ENCODE measurements at places on chromosomes 4 and X.

- DNase-seq = no peak
Observed at GRCh38 chrX:77009691-77010090, 437.5 kb upstream of the FGF16 start.

GRCh38 chrX:120561634-120562568 is 1.1 kb upstream of the CUL4B start:
- no peak for DNase-seq

- DNase-seq = no peak
Observed at GRCh38 chrX:155767876-155768769, 113.0 kb upstream of the VAMP7 start.

DNA sequence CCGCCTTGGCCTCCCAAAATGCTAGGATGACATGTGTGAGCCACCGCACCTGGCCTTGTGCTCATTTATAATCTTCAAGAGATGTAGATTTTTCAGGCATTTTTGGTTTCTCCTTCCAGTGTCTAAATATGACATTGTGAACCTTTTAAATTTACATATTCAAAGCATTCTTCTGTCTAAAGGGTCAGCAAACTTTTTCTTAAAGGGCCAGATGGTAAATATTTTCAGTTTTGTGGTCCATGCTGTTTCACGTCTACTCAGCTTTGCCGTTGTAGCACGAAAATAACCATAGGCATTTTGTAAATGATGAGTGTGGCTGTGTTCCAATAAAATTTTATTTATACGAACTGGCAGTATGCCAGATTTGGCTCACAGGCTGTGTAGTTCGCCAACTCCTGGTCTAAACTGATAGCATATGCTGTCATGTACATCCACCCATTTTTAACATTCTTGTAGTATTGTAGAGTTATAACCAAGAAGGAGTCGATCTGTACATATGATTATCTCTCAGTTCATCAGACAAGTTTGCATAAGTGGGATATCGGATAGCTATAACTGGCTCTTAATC is 12.7 kb upstream of the GCNA start:
- DNase-seq = no peak

- no peak for DNase-seq
Observed at GRCh38 chr4:128698386-128698785, 111.1 kb upstream of the JADE1 start.

DNA sequence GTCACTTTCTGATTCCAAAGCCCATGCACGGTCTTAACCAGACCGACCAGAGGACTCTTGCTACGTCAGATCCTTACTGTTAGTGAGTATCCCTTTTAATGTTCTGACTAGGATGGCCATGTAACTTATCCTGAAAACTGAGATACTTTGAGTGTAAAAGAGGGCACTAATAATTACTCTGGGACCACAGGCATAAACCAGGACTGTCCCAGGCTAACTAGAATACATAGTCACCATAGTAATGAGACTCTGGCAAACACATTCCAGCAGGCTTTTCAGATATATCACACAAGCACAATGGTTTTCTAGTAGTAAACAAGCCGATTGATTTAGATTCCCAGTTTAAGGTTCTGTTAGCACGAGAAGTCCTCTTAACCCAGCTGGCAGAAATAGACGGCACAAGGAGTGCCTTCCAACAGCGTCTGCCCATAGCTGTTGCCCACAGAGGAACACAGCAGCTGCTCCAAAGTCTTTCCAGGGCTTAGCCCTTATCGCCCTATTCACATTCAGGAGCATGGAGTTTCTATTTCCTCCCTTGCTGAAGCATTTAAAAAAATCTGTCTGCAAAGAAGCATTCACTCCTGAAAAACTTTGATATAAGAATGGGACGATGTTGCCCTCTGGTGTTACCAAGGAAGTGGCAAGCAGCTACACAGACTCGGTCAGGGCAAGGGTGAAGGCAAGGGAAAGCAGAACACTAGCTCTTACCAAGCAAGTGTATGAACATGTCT is 92.4 kb downstream of the CXCL13 start:
- DNase-seq = no peak

DNA sequence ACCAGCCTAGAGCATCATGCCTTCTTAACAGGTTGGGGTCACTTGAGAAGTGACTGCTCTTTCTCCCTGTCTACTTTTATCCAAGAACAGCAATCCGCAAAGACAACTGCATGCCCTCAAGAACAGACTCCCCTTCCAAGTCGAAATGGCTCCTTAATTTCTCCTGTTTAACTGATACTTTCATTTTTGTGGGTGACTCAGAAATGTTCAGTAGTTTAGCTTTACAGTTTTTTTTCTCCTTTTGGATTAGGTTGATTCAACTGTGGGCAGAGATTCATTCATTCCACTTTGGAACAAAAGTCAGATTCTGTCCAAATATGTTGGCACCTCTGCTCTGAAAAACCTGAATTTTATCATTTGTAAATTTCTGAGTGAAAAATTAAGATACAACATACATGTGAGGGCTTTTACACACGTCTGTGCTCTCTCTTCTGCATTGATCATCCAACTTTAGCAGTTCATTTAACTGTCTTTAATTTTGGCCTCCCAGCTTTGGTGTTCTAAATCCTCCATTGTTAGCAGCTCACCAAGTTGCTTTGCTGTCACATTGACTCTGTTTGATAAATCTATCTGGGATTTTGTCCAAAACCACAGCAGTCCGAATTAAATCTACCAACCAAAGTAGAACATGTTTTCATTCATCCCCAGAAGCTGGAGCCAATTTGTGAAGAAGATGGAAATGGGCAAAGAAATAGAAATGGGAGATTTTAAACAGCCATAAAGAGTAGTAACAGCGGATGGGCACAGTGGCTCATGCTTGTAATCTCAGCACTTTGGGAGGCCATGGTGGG is 50.0 kb downstream of the HOPX start:
- no peak for DNase-seq

DNA sequence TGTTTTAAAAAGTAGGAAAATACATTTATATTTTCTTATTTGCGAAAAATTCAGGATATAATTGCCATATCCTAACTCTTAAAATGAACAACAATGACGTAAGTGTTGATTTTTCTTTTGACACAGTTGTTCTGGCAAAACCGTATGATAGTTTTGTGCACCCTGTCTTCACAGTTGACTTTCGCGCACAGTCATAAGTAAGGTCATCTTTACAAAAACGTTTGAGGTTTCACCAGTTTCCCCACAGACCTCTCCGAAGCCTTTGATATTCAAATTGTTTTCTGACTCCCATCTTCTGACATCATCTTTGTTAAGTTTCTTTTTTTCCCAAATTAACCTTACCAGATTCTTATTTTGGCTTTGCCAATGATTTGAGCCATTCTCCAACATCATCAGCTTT is 48.1 kb upstream of the ATXN3L start:
- no peak for DNase-seq

GRCh38 chr4:74451214-74451661 is 6.3 kb downstream of the AREG start:
- no peak for DNase-seq

- no peak for DNase-seq
Observed at GRCh38 chr4:40887764-40888131, 138.0 kb downstream of the NSUN7 start.
